ENCODE measurements at places on chromosomes 7 and 10.

GRCh38 chr10:129814681-129815646 is 149.1 kb downstream of the EBF3 start:
- DNase-seq, result no peak

DNA sequence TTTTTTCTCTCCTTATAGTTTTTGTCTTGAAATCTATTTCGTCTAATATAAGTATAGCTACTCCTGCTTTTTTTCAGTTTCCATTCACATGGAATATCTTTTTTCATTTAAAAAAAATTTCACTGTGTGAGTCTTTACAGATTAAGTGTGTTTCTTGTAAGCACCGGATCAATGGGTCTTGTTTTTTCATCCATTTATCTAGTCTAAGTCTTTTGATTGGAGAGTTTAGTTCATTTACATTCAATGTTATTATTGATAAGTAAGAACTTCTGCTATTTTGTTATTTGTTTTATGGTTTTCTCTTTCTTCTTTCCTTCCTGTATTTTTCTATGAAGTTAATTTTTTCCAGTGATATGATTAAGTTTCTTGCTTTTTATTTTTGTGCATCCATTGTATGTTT is 216.7 kb upstream of the CNTNAP2 start:
- DNase-seq, result no peak

- no peak for DNase-seq
These were observed 163.9 kb downstream of the JCAD start for GRCh38 chr10:29895456-29895855.

- DNase-seq, result no peak
These were observed 45.3 kb downstream of the BZW2 start for GRCh38 chr7:16691241-16691640.

- no peak for DNase-seq
These were observed 46.1 kb downstream of the PROSER2 start for GRCh38 chr10:11869219-11869618.

- no peak for DNase-seq
These were observed 138.0 kb downstream of the AUTS2 start for GRCh38 chr7:69736126-69736810.

DNA sequence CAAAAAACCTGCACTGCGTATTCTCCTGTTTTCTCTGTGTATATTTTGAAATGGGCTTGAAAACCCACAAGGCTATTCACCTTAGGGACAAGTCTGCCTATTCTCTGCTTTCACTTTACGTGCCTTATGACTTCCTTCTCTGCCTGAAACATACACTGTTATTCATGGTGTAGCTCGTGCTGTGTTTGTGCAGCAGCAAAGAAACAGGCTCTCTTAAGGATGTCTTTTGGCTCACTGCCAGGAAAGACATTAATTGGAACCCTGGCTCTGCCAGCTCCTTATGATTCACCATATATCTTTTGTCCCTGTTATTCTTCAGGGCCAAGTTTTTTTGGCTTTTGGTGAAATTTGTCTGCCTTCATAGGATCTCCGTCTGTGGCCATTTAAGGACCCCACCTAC is 92.4 kb downstream of the TMEM106B start:
- DNase-seq, result no peak

DNA sequence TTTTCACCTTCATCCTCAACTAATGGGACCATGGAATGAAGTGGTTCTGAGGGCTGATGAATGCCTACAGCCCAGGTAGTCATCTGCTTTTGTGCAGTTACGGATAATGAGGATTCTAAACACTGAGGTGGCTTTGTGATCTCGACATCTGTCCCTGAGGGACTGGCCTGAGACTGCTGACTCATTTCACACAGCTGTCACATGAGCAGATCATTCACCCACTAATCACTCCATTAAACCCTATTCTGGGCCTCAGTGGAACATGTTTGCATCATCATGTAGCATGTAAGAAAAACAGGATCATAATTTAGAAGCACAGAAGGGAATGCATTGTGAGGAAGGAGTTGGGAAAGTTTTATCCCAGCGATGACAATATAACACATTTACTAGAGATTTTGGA is 79.4 kb upstream of the FEZF1 start:
- no peak for DNase-seq

DNA sequence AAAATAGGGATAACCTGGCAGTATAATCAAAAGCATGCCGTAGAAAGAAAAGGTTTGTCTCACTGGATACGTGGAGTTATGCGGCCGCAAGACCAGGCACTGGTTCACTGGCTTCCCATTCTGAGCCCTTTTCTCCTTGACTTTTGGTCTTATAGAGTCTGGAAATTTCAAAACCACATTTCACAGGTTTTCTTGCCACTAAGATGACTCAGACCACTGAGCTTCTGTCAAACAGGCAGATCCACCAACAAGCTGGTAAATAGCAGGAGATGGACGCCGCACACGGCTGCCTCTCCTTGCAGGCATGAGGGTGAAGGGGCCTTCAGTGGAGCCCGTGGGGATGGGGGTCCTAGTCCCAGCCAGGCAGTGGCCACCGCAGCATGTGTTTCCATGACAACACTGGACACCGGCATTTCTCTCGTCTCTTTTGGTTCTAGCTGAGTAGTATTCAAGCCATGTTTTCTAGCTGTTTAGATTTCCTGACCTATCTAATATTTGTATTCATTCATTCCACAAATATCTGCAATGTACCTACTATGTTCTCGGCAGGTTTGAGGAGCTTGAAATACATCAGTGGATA is 55.5 kb downstream of the KLF6 start:
- DNase-seq, result no peak

GRCh38 chr7:80935991-80936780 is 17.3 kb upstream of the SEMA3C start:
- DNase-seq, result no peak

GRCh38 chr10:80412486-80412885 is 4.1 kb downstream of the PRXL2A start:
- DNase-seq, result no peak

DNA sequence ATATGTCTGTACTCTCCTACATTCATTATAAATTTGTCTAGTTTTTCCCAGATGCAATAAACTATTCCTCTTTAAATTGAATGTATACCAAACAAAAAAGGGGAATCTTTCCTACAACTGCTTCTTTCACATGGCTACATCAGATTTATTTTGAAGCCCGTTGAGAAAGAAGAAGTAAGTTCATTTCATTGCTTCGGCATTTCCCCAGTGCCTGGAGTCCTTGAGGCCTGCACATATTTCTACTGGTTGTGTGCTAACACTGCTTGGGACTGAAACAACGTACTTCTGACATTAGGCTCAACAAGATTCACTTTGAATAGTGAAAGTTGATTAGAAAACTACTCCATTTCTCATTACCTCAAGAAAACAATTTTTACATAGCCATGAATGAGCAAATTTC is 201.7 kb downstream of the PHF14 start:
- no peak for DNase-seq

DNA sequence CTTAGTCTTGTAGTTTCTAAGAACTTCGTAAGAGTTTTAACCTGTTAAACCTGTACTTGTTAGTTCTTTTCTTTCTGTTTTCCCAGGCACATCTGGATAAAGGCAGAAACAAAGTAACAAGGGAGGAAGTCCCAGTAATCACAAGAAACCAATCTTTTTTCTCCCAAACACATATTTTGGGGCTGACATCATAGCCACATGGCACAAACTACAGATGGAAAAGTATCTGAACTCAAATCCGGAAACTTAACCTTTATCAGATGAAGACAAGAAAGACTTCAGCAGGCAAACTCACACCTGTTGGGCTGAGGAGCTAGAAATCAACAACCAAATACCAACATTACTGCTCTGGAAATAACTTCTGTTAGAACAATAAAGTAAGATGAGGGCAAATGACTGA is 67.1 kb downstream of the CUBN start:
- no peak for DNase-seq

- DNase-seq, result no peak
These were observed 541.9 kb upstream of the CELF2 start for GRCh38 chr10:10475812-10476211.

GRCh38 chr7:157795643-157796042 is 458.8 kb downstream of the DNAJB6 start:
- DNase-seq, result no peak

DNA sequence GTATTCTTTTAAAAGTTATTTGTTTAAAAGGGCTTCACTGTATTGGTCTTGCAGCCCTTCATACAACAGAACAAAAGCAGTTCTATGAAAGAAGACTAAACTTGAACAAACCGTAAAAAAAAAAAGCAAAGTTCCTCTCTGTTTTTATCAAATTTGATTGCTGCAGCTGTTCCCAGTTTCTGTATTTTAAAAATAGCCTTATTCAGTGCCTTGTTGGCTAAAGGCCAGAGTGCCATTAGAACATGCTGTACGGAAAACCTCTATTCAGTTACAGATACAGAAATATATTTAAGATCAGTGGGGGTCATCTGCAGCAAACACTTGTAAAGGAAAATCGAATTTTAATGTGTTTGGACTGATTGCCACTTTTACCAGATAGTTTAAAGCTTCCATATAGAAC is 207.8 kb upstream of the ETV1 start:
- DNase-seq, result no peak

GRCh38 chr10:75876710-75877109 is 445.3 kb downstream of the LRMDA start:
- no peak for DNase-seq

DNA sequence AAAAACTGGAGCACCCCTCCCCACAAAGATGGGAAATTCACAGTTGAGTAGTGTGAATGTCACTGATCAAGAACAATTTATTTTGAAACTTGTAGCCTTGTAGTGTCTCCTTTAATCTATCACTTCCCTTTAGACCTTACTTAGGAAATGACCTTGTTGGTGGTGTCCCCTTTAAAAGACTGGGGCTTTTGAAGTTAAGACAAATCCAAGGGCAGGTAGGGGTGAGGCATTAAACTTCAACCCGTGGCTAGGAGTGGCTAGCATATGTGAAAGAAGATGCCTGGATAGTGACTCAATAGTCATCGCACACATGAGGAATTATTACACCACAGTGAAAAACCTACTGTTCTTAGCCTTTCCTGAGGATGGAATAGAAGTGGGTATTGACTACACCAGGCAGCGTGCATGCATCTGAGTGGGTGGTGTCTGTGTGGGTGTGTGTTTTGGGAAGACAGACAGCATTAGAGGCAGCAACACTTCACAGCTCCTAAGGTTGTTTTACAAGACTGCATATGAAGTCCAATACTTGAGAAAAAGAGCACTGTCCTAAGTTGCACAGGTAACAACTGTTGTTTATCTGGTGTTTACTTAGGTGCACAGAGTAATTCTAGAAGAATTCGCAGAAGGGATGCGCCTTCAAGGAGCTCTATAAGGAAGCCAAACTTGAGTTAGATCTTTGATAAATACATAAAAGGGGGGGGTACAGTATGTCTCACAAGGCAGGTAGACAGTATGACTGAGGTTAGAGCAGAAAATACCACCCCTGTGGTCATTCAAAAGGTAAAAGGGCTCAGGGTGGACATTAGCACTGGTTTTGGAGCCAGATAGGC is 32.9 kb downstream of the ABLIM1 start:
- no peak for DNase-seq

GRCh38 chr7:158192184-158192835 is 395.3 kb downstream of the PTPRN2 start:
- no peak for DNase-seq

- no peak for DNase-seq
These were observed 852 bp upstream of the KLF6 start for GRCh38 chr10:3785851-3786271.

Data from activated T-helper 1 cell treated with anti-CD3 and anti-CD28 coated beads, Interleukin-12 subunit alpha, Interleukin-12 subunit beta, Interleukin-2, Interleukin-4 antibody, amounts not matched to agents 30 ng/mL and 10 ng/mL and 1 ng/mL, durations not matched to agents 14 hours and 24 hours and 36 hours (primary cell).